RPMI7951 (cell line): ENCODE measurements at places on chromosomes 4 and X.
A peak's percentile ranks its signal among the peaks of the same experiment; 100 is the strongest.

DNA sequence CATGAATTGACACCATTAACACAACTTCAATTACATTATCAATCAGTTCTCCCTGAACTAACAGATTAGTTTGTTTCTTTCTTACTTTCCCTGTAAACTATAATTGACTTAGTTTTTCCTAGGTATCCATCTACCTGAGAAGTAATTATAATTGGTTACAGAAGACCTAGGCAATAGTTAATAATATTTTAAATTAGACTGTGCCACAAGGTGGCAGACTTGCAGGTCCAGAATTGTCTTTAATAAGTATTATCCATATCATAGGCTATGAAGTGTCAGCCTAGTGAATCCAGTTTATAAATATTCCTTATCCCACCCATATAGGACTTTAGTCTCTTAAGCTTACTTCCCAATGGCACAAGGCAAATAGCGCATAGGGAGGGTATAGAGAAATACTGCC is 48.9 kb upstream of the FAM47B start:
- DNase-seq: no peak

DNA sequence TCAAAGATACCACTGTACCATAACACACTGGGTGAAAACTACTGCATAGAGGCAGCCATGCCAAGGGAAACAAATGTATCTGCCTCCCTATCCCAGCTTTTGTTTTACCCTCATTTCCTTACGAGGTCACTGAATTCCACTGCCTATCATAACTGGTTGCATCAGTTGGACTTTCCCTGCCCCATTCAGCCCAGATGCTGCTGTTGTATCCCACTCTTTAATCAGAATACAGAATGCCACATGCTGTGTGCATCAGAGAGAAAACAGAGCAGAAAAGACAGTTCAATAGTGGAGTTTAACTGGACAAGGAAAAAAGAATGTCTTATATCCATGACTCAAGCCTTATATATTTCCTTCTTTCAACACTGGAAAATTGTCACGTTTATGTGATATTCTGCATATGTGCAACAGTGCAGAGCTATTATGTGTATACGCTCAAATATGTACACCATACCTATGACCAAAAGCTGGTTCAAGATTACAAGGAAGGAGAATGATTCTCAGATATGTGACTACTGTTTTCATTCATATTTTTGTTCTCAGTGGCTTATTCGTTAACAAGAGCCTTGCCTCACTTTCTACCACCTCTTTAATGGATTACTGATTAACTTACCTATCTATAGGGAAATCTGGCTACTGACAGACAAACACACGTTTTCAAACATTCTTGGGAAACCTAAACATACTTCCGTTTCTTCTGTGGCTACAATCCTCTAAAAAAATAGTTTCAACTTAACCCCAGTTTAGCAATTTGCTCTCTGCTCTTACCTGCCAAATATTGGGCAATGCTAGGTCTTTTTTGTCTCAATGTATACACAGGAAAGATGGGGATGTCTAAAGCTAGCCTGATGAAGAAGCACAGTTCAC is 378.9 kb downstream of the SMARCA1 start:
- no peak for DNase-seq

GRCh38 chr4:52248820-52249219 is 197.7 kb downstream of the SPATA18 start:
- DNase-seq: no peak

GRCh38 chrX:109472939-109473735 is 8.7 kb downstream of the GUCY2F start:
- DNase-seq: peak; percentile 41

GRCh38 chrX:1767026-1767425 is 152.2 kb downstream of the ASMT start:
- DNase-seq: no peak

DNA sequence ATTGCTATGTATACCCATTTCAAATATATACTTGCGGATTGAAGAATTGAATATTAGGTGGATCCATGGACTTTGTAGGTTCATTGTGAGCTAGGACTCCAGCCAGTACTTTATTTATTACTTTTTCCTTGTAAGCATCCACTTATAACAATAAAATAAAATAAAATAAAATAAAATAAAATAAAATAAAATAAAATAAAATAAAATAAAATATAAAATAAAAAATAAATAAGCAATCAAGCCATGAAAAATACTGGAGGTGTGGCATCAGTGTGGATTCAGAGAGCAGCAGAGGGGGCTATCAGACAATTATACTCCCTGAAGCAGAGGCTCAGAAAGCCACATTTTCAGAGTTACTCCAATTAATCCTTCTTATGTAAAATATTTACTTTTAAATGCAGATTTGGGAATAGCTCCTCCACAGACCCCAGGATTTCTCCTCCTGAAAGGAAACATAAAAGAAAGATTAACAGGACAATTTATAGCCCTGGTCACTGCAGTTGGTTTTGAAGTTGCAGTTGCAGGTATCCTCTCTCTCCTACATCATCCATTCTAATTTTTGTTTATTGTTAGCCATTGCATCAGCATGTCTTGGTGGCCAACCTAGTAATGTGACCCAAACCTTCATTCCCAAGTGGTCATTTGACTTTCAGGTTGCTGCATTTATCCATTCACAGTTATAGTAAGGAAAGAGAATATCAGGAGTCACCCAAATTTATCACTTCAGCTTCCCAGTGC is 2025.2 kb upstream of the IGFBP7 start:
- DNase-seq: no peak

DNA sequence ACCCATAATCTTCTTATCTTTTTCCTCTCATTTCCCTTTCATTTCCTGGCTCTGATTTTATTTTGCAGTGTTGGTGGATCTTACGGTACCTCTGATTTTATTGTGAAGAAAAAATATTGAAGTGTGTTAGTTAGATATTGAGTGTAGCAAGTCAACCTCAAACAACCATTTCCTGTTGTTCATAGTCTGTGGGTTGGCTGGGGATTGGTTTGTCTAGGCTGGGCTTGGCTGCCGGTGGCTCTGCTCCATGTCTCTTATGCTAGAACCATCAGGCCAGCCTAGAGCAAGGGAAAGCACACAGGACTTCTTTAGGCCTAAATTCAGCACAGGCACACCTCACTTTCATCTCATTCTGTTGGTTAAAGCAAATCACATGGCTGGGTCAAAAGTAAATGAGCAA is 383.1 kb upstream of the LCORL start:
- no peak for DNase-seq

GRCh38 chr4:3019145-3019846 is 55.0 kb downstream of the HTT-AS start:
- no peak for DNase-seq

GRCh38 chrX:13158911-13159310 is 114.5 kb upstream of the FAM9C start:
- no peak for DNase-seq

DNA sequence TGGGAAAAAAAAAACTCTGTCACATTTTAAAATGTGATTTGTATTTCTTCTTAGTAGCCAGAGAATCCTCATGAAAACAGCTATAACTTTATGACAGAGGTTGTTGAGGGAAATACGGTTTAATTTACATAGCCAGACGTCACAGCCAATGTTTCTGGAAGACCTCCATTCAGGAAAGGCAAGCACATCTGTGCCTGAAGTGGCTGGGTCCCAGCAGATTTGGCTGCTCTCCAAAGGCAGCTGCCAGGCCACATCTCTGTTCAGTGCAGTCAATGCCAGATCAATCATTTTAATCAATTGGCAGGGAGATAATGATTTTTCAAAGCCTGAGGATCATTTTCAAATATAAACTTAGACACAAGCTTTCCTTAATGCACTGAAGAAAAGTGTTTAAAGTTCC is 86.5 kb upstream of the ZIC3 start:
- DNase-seq: no peak

GRCh38 chr4:8847764-8848163 is 23.9 kb downstream of the HMX1 start:
- peak; percentile 7 for DNase-seq

- peak; percentile 2 for DNase-seq
Measured at GRCh38 chr4:72286185-72286584, 254.4 kb downstream of the NPFFR2 start.

- no peak for DNase-seq
Measured at GRCh38 chrX:16739574-16739973, 20.2 kb downstream of the SYAP1 start.

DNA sequence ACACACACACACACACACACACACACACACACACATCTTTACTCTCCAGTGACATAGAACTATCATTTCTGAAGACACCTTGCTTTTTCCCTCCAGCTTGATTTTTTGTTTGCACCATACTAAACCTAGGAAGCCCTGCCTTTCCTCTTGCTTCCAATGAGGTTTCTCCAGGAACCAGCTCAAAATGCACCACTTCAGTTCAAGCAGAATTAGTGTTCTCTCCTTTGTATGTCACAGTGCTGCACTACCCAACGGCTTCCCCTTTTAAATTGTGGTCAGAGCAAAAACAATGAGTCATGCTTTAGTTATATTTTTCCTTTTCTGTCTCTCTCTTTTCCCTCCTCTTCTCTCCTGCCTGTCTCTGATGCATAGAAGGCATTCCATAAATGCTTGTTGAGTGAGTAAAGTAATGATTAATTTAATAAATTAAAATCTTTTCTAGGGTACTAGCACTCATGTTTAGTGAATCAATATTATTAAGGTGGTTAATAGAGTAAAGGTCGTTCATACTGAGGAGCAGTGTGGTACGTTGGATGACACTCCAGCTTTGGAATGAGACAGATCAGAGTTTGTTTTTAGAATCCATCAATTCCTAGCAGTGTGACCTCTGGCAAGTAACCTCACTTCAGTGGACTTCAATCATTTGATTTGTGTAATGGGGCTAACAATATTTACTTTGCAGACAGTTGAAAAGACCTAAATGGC is 5.9 kb downstream of the RTL3 start:
- peak; percentile 91 for DNase-seq

DNA sequence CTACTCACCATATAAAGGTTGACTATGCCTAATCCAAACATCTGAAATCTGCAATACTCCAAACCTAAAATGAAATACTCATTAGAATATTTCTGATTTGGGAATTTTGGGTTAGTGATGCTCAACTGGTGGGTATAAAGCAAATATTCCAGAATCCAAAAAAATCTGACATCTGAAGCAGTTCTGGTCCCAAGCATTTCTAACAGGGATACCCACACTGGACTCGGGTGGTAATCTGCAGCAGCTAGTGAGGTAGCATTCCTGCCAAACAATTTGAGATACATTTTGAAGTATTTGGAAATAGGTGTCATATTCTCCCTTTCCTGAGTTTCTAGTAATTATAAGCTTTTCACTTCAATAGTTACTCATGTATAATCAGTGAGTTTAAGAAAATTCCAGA is 49.6 kb upstream of the RPA4 start:
- DNase-seq: no peak

DNA sequence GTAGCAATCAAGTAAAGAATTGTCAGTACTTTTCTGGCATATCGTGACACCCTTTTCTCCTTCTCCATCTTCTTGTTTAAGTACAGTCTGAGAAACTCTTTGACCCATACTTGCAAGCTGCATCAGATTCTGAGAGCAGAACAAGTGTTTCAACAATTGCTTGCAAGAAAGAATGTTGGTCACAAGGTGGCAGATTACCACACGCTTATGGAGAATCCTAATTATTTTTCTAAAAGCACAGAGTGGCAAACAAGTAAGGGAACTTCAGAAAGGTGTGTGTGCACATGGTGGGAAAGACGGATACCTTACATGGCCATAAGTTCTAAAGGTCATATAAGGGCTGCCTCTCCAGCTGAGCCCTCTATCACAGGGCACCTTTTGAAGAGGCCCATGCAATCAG is 136.4 kb upstream of the FGF13 start:
- no peak for DNase-seq

- peak; percentile 77 for DNase-seq
Measured at GRCh38 chrX:2320580-2321327, 180.0 kb downstream of the DHRSX start.

- DNase-seq: no peak
Measured at GRCh38 chrX:65821721-65822496, 154.5 kb downstream of the MSN start.

- DNase-seq: no peak
Measured at GRCh38 chrX:72475338-72475737, 97.3 kb downstream of the HDAC8 start.

- DNase-seq: no peak
Measured at GRCh38 chr4:169131556-169132208, 121.6 kb upstream of the CBR4 start.

- DNase-seq: no peak
Measured at GRCh38 chrX:148741441-148741840, 241.0 kb downstream of the AFF2 start.

DNA sequence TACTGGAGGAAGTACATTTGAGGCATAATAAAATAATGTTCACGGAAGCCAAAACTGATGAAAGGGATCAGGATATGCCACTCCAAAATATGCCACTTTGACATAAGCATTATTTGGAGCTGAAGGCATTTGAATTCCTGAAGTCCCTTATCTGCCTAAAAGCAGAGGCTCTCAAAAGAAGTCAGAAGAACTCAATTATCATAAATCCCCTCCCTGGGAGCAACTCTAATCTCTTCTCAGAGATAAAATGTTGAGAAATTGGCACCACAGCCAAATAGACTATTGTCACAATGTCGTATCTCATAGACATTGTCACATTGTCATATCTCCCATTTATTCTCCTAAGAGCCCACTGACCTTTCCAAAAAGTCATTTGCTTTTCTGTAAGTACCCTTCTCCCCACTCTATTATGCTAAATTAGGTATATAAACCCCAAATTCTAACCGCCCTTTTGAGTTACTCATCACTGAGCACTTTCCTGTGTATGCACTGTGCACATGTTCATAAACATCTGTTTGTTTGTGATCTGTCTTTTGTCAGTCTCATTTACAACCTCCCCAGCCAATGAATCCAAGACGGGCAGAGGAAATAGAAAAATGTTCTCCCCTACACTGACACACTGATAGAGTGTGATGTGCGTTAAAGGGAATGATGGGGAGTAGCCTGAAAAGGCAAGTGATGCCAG is 78.5 kb upstream of the NAF1 start:
- DNase-seq: no peak

GRCh38 chr4:7909463-7910262 is 30.0 kb downstream of the AFAP1 start:
- no peak for DNase-seq

DNA sequence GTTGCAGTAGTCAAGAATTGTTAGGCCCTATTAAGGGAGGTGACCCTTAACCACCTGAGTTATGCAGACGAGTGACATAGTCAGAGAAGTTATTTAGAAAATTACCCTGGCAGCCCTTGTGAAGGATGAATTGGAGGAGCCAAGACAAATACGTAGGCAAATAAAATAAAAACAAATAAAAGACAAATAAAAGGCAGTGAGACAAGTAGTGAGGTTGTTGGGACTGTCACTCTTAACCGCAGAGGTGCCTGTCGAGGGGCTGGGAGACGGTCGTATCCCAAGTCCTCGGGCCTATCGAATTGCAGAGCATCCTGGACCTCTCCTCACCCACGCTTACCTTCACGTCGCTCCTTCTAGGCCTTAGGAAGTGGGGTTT is 58.0 kb upstream of the ZC4H2 start:
- DNase-seq: no peak
